GM12865 (cell line): ENCODE measurements at places on chromosomes 7 and 10.

GRCh38 chr7:96855139-96855538 lies 145.5 kb upstream of the SEM1 start:
- no peak for DNase-seq

- no peak for DNase-seq
Observed at GRCh38 chr7:17716816-17717215, 223.5 kb downstream of the SNX13 start.

GRCh38 chr10:112382515-112383235 lies 8.8 kb downstream of the ACSL5 start:
- no peak for DNase-seq

GRCh38 chr10:69842020-69842419 lies 40.3 kb downstream of the COL13A1 start:
- DNase-seq = peak; percentile 5

DNA sequence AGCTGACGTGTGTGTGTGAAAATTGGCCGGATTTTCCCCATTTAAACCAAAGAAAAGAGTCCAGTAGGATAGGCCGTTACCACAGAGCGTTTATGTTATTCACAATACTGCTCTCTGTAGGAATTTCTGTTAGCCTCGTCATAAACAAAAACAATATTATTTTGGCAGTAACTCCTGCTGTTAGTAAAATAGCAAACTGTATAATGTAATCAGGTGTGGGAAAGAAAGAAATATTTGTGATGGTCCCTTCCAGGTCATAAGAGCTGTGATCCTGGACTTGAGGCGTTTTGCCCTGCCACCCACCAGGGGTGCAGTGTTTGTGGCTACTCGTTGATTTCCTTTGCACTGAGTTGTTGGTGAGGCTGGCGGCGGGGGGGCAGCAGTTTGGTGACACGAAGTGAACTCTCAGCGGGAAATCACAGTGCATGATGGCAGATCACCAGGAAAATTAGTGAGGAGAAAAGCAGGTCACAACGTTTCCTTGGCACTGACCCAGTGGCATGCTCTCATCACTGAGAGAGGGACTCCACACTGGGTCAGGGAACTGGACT lies 2.8 kb downstream of the EEPD1 start:
- DNase-seq = no peak

DNA sequence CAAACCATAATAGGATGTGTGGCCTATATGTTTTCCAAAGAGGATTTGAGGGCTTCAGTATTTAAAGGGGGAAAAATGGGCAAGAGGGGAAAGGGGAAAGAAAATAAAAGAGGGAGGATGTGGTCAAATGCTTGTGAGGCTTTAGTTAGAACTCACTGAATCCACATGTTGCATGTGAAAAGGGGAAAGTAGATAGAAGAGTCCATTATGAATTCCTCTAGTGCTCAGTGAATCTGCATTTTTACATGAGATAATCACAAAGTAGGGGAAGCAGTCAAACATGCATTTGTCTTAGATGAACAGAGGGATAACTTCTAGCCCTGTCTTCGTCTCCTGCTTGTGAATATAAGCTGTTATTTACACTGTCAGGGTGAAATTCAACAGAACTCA lies 24.6 kb upstream of the AKAP9 start:
- no peak for DNase-seq

- no peak for DNase-seq
Observed at GRCh38 chr10:44326474-44327030, 58.3 kb downstream of the CXCL12 start.

GRCh38 chr7:102811942-102812678 lies 63.3 kb downstream of the FAM185A start:
- DNase-seq = no peak

GRCh38 chr10:125134916-125135770 lies 25.2 kb downstream of the CTBP2 start:
- DNase-seq = no peak

DNA sequence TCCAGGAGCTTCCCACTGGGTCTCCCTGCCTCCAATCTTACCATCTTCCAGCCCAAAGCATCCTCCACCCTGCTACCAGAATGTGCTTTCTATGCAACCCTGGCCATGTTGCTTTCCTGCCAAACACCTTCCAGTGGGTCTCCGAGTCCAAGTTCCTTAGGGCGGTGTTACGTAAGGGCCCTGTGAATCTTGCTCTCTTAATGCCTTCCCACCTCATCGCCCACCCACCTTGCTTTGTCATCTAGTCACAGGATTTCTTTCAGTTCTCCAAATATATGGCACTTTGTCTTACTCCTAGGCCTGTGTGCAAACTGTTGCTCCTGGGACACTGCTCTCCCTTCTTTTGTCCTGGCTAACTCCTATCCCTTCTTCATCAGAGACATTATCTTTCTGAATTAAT lies 344.5 kb downstream of the RPS24 start:
- no peak for DNase-seq

DNA sequence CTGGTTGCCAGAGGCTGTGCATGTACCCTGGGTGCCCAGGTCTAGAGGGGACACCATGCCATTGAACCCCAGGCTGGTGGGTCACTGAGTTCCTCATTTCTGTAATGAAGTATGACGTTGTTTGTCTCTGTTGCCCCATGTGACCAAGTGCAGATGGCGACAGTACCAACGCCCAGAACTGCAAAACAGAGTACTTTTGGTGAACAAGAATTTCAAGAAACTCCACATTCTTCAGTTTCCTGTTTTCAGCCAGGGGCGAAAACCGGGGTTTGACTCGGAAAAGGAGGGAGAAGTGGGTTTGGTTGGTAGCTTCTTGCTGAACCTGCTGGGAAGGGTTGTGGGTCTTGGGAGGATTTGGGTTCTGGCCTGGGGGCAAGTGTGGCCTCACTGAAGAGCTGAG lies 18.2 kb downstream of the CYP17A1 start:
- no peak for DNase-seq
